ENCODE measurements at places on chromosomes 4 and X.

- no peak for DNase-seq
Measured at GRCh38 chr4:60579335-60579734, 620.8 kb upstream of the ADGRL3 start.

- no peak for DNase-seq
Measured at GRCh38 chr4:123825596-123826291, 429.1 kb downstream of the SPRY1 start.

GRCh38 chr4:142402900-142403299 lies 443.2 kb downstream of the INPP4B start:
- no peak for DNase-seq

GRCh38 chrX:143781103-143781502 lies 60.6 kb upstream of the SPANXN2 start:
- no peak for DNase-seq

DNA sequence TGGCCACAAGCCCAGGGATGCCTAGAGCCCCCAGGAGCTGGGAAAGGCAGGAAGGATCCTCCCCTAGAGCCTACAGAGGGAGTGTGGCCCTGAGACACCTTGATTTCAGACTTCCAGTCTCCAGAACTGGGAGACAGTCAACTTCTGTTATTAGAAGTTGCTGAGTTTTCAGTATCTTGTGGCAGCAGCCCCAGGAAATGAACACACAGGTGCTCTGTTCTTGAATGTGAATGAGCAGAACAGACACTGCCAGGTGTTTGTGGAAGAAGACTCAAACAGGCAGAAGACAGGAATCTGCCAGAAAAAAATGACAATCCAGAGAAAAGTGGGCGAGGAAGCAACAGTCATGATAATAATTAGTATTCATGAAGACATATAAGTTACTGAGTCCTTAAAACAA lies 64.5 kb upstream of the STS start:
- no peak for DNase-seq

DNA sequence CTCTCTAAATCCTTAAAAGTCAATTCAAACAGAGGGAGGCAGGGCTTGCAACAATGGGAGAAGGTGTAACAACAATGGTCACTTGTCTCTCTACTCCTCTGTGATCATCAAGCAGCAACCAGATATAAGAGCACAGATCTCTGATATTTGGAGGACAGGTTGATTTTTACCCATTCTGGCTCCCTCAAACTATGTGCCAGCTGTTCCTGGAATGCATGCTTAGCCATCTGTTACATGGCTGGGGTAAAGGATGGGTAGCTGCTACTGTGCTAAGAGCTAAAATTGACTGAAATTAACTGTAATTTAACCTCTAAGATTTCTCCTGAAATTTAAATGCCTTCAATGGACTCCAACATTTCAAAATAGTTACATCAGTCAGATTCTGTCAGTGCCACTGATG lies 1459.9 kb downstream of the PCDH7 start:
- DNase-seq: no peak

DNA sequence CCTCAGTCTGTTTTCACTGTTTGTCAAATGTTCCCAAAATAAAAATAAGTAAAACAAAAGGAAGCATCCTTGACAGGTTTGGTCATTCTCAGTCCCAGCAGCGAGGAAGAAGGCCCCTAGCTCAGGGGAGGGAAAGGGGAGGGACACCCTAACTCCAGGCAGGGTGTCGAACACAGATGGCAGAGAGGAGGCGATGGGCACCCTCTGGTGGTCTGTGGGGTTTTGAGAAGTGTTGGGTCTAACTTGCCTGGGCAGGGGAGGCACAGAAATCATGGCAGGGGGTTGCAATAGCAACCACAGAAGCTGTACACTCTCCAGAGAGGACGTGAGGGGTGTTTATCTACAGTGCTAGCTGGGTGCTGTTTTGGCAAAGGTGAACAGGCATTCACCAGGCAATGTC lies 229.8 kb upstream of the SFRP2 start:
- DNase-seq: no peak

DNA sequence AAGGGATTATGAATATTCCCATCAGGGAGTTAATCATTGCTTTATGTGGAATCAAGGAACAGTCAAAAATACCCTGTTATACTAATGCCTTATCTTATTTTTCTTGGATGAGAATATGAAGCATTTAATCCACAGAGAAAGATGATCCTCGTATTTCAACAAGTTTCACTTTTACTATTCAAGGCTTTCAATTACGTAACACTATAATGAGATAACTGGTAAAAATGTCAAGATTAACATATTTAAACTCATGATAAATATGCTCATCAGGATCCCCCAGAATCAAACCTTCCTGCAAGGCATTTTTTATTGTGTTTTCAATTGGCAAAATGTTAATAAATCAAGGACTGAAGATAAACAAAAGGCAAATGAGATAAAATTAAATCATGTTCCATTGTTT lies 5.1 kb downstream of the ZXDA start:
- DNase-seq: no peak

GRCh38 chr4:182578402-182578801 lies 335.2 kb downstream of the TENM3 start:
- no peak for DNase-seq

All from NCI-H748 treated with DMSO at 0.1 percent for 48 hours (cell line).